Activated T-helper 1 cell treated with anti-CD3 and anti-CD28 coated beads, Interleukin-2, amount 50 U/mL, for 16 hours (primary cell): ENCODE measurements at places on chromosomes 6 and 20.

GRCh38 chr20:33606118-33606771, 55.9 kb upstream of the C20orf144 start:
- DNase-seq = no peak

DNA sequence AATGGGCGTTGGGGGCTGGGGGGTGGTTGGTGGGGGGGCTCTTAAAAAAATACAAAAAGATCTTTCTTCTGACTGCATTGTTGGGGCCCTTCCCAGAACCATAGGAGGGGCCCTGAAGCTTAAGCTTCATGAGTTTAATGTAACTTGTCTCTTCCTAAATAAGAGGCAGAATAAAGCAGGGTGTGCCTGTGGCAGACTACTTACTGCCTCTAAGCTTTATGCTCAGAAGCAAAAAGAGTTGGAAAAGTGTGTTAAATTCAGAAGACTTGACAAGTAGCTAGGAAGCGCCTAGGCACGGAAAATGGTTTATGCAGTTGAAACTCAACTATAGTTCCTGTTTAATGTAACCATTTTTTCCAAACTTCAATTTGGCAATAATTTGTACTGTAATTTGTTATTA, 44.5 kb downstream of the TIAM2 start:
- no peak for DNase-seq

DNA sequence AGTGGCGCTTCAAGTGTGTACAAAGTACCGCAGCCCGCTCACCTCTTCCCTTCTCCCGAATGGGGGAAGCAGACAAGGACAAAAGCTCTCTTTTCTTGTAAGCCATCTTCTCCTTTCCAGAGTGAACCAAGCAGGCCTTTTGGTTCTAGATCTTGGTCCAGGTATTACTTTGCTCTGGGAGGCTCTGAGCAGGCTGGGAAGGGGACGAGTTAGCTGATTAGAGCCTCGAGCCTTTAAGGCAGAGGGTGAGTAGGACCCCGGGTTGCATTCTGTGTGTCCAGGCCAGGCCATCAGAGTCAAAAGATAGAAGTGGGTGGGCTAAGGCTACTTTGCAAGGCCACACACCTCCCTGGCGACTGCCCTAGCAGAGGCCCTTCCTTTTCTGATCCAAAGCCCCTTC, 57.6 kb downstream of the GTF2H5 start:
- DNase-seq = no peak

DNA sequence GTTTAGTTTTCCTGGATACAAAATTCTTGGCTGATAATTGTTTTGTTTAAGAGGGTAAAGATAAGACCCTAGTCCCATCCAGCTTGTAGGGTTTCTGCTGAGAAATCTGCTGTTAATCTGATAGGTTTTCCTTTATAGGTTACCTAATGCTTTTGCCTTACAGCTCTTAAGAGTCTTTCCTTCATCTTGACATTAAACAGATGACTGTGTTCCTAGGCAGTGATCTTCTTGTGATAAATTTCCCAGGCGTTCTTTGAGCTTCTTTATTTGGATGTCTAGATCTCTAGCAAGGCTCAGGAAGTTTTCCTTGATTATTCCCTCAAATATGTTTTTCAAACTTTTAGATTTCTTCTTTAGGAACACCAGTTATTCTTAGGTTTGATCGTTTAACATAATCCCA, 134.0 kb downstream of the MAP3K4 start:
- DNase-seq = no peak

- no peak for DNase-seq
These were observed 218.3 kb downstream of the TAF4 start for GRCh38 chr20:61847420-61847748.

- no peak for DNase-seq
These were observed 147.5 kb upstream of the SMLR1 start for GRCh38 chr6:130679684-130680083.

GRCh38 chr6:133730881-133731280, 158.0 kb upstream of the TCF21 start:
- no peak for DNase-seq

DNA sequence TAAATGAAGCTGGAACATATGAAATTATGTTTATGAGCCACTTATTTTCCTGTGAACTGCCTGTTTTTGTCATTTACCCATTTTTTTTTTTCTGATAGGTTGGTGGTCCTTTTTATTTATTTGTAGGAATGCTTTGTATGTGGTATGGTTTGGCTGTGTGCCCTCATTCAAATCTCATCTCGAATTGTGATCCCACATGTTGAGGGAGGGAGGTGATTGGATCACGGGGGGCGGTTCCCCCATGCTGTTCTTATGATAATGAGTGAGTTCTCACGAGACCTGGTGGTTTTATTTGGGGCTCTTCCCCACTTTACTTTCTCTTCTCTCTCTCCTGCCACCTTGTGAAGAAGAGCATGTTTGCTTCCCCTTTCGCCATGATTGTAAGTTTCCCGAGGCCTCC, 77.3 kb downstream of the CDH26 start:
- no peak for DNase-seq

GRCh38 chr6:8888468-8888867, 453.1 kb upstream of the SLC35B3 start:
- no peak for DNase-seq

GRCh38 chr6:90109141-90109540, 187.5 kb downstream of the BACH2 start:
- DNase-seq = no peak

- DNase-seq = no peak
These were observed 125.3 kb upstream of the EXOC2 start for GRCh38 chr6:818196-818595.

DNA sequence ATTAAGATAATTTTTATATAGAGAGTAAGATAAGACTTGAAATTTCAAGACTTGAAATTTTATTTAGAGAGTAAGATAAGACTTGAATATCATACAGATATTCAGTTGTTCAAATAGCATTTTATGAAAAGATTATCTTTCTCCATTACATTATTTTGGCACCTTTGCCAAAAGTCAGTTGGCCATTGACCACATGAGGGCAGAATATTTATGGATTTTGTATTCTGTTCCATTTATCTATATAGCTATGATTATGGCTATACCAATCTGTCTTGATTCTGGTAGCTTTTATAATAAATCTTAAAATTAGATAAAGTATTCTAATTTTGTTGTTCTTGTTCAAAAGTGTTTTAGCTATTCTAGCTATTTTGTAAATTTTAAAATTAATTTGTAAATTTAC, 537.9 kb upstream of the GJE1 start:
- DNase-seq = no peak

DNA sequence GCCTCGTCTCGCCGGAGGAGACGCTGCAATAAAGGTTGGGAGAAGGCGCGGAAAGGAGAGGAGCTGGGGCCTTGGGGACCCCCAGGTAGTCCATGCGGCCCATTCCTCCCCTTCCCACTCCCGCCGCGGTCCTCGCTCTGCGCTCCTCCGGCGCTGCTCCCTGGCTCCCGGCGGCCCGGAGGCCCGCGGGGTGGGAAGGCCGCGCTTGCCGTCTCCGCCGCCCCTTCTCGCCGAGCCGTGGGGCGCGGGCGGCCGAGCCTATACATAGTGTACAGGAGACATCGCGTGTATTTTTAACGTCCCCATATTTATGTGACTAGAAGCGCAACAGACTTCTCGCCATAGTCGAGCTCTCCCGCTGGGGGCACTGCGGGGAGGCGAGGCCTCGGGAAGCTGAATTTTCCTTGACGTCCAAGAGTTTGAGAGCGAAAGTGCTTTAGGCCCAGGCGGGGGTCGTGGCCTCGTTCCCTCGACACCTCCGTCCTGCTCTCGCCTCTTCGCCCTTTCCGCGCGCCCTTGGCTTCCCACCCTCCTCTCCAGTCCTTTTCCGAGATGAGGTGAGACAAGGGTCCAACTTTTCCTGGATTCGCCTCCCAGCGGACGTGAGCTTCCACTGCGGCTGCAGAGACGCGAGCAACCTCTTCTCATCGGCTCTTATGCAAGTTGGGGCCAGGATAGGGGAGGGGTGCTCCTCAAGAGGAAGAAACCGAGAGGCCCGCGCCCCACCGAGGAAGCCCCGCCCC, 29.0 kb downstream of the SLC12A5 start:
- DNase-seq = no peak

GRCh38 chr6:131173680-131174079, 38.4 kb downstream of the AKAP7 start:
- no peak for DNase-seq

DNA sequence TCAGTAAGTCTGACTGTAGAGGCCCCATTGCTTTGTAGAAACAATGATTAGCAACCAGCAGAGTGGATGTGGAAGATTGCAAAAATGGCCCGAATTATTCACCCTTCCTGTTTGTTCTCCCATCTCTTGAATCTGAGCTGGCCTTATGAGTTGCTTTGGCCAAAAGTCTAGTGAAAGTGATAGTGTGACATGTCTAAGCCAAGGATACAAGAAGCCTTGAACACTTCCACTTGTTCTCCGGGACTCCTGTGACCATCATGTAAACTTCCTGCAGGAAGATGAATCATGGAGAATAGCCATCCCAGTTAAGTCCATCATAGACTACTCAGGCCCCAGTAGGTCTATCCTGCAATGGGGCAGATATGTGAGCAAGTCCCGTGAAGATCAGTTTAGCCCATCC, 252.0 kb upstream of the JAG1 start:
- no peak for DNase-seq

DNA sequence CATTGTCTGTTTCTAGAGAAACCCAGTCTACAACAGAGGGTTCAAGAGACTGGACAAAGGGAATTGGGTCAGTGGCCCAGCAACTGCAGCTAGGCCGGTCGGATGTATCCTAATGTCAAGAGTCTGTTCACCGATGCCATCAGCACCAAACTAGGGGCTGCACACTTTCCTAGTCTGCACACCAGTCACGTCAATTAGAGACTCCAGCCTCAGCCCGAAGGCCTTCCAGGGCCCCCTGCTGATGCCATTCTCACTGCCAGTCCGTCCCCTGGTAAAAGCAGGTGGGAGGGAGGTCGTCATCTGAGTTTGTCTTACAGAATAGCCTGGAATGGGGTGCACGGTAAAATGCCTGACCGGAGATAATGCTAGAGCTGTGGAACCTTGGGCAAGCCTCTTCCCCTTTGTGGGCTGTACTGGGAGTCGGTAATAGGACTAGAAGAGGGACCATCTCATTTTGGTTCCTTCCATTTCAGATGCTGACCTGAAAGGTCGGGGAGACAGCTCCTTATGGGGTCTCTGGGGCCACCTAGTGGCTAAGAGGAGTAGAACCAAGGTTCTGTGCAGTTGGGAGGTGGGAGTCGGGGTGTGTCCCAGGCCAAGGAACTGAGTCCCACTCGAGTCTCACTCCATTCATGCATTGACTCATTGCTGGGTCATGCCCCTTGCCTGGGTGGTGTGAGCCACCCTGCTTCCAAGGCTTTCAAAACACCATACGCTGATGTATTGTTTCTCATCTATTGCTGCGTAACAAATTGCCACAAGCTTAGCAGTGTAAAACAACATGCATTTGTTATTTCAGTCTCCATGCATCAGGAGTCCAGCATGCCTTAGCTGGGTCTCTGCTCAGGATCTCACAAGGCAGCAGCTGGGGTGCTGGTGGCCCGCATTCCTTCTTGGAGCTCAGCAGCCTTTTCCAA, 5.1 kb downstream of the SOX12 start:
- DNase-seq = no peak

GRCh38 chr6:4018924-4019236, 60.1 kb downstream of the FAM217A start:
- no peak for DNase-seq

- DNase-seq = no peak
These were observed 140.1 kb upstream of the BTBD3 start for GRCh38 chr20:11777387-11778205.

DNA sequence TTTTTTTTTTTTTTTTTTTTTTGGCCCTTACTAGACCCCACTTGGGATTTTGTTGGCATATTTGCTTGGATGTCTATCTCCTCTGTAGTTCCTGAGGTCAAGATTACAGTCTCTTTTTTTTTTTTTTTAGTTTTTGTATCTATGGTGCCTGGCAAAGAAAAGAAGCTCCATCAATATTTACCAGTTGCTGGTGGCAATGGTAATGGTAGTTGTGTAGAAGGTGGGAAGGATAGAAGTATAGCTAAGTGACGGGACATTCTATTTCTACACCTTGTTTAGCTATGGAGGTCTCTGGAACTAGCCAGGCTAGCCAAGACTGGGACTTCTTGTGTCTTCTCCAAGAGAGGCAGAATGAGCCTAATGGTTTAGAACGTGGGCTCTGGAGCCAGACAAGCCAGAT, 42.2 kb upstream of the TNFAIP3 start:
- DNase-seq = no peak

DNA sequence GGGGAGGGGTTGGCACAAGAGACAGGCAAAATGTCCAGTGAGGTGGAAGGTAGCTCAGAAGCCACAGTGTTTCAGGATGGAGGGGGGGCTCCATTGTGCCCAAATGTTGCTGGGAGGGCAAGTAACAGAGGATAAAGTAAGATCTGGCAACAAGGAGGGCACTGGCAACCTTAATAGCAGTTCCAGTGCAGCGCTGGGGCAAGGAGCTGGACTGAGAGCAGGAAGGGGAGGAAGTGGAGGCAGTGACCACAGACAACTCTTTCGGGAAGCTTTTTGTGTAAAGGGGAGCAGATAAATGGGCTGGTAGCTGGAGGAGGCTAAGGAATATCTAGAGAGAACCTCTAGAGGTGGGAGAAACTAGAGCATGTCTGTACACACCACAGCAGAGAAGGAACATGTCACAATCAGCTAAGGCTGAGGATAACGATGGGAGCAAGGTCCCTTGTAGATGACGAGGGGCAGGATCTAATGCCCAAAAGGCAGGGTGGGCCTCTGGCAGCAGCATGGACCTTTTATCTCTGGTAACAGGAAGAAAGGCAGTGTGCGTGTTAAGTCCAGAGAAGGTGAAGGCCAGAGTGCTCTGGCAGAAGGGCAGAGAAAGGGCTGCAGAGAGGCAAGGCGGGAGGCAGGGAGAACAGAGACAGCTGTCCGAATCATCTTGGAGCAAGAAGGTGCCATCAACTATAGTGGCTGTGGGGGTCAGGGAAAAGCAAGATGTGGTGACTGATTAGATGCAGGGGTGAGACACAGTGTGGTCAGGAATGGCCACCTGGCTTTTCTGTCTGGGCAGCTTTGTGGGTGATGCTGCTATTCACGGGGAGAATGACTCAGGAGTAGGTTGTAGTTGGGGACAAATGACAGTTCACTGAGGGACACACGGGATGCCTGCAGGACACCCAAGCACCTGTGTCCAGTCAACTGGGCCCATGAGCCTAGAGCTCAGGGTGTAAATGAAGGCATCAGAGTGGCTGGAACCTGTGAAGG, 17.4 kb downstream of the TMEM242 start:
- no peak for DNase-seq

DNA sequence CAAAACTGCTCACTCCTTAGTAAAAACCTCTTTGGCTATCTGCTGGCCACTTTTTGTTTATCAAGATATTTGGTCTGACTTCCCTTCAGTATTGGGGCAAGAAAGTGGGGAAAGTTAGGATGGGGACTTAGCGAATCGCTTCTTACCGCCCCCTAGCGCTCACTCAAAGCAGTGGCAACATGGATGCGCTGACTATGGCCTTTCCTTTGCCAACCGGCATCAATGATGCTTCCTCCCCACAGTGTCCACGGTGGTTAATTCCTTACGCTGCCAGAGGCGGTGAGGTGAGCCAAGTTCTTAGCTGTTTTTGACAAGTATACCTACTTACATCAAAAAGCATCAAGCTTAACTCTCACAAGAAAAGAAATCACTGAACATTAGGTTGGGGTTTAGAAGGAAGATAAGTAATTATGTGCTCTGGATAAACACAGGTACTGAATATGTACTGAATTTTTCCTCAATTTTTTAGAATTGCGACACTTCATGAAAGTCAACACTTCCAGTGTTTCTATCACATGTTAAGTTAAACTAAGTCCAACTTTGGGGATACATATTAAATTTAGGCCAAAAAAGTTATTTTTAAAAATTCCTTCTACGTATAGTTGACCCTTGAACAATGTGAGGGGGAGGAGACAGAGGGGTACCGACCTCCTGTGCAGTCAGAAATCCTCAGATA, 86.7 kb downstream of the GMDS start:
- no peak for DNase-seq
